ENCODE measurements at places on chromosomes 3 and 15.

DNA sequence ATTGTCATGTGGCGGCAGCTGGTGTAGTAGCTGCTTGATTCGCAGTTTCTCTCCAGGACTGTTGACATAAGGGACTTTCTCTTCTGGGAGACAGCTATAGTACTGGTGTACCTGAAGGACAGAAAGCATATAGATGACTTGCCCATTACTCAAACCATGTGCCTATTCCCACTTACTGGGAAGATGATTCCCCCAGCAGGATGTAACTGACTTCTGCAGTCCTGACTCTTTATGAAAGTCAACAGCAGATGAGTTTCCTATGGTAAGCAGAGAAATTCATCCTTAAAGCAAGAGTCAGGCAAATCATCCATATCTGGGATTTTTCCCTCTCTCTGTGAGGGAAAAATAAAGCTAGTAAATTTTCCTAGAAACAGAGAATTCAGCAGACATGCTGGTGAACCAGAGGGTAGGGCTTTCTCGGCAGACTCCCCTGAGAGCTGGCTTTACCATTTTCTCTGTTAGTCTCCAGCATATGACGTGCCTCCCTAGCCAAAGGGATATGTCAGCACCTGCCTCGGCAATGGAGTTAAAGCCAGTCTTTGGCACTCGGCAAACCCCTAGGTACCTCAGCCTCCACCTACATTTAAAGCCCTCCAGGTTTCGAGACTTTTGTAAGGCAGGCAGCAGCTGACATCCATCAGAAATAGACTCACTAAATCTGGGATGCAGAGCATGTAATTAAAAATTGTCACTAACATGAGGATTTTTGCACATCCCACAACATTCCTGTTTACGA, 62.1 kb downstream of the PRICKLE2 start:
- no peak for DNase-seq

- DNase-seq: no peak
Measured at GRCh38 chr3:38094999-38095398, 41.9 kb downstream of the ACAA1 start.

DNA sequence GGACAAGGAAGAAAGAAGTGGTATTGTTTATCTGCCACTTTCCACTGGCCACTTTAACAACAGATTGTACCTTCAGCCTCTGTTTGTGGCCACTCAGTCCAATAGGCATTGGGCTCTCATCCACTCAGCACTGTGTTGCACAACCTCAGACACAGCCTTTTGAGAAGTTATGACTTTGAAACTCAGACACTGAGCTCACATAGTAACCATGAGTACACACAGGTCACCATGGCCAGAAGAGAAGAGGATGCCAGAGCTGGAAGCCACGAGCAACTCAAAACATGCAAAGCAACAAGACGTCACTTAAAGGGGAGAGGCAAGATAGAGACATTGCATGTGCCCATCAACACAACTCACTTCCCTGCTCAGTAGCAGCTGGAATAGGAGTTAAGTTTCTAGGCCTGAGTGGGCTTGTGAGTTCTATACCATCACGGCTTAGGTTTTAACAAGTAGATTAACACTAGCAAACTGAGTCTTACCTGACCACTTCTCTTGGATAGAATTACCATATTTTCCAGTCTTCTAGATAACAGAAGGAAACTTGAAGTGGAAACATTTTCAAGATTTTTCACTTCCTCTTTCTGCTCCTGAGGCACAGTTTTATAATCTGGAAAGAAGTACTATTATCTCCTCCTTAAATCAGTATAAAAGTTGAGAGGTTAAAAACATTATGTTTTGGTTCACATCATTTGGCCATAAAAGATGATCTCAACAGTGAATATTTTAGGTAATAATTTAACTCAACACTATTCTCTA, 103.5 kb downstream of the IMPG2 start:
- DNase-seq: peak; percentile 84

GRCh38 chr15:68449389-68449788, 17.4 kb upstream of the ITGA11 start:
- DNase-seq: no peak

Measured in GM23248 (cell line).